ENCODE measurements at places on chromosomes 12 and 14. TPM values are rescaled to one million over a fixed set of nuclear protein-coding genes. Genes with fewer than 3 reads are reported as not detected.

Gene ACSS3
- 9.4 TPM for total RNA-seq

Gene KLRB1
- total RNA-seq: not detected

Gene KRT3
- 0.24 TPM for total RNA-seq

Gene RTN1
- not detected for total RNA-seq

Gene ESR2
- total RNA-seq: 0.20 TPM

Gene BEGAIN
- not detected for total RNA-seq

Gene LRR1
- total RNA-seq: 16.1 TPM

Gene SLC17A8
- not detected for total RNA-seq

Gene EML5
- total RNA-seq: 0.43 TPM

DNA sequence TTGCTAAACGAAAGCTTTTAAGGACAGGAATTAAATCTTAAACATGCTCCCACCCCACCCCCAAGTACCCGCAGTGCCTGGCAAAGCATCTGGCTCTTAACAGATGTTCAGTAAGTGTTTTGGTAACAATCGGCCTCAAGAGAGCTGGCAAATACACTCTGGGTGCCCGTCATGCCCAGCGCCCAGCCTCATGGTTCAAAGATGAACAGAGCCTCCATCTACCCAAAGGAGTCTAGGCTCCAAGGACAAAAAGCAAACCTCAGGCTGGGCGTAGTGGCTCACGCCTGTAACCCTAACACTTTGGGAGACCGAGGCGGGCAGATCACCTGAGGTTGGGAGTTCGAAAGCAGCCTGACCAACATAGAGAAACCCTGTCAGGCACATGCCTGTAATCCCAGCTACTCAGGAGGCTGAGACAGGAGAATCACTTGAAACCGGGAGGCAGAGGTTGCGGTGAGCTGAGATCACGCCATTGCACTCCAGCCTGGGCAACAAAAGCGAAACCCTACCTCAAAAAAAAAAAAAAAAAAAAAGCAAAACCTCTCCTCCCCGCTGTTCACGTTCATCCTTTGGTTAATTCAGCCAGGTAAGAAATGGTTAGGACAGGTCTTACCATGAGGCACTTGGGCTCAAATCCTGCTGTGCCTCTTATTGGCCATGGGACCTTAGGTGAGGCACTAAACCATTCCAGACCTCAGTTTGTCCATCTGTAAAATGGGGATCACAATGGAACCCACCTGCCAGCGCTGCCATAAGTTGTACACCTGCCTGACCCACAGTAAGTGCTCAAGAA, 151.3 kb downstream of the BCL11B start:
- no peaks in the 10 kb centered on the region for H3K36me3 ChIP-seq
- no peaks in the 10 kb centered on the region for H3K4me1 ChIP-seq
- no peak overlapping the region for H3K27ac ChIP-seq

GRCh38 chr14:86865934-86866333, 1127.0 kb downstream of the GALC start:
- no peaks in the 10 kb centered on the region for H3K4me1 ChIP-seq
- no peaks in the 10 kb centered on the region for H3K36me3 ChIP-seq
- no peaks in the 10 kb centered on the region for H3K27me3 ChIP-seq
- no peak overlapping the region for H3K27ac ChIP-seq

DNA sequence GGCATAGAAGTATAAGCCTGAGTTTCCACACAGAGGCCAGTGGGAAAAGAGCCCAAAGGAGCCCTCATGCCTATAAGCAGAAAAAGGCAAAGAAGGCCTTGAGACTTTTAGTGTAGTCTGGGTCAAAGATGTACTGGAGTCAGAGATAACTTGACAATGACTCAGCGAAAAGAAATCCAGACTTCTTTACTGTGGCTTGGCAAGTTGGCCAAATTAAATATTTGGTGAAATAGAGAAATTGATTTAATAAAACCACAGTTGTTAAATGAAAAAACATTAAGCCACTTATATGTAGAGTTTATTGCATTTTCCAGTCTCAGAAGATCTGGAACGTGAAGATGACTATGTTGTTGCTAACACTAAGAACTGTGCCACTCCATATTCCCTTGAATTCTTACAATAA, 105.1 kb downstream of the TMTC3 start:
- no peak overlapping the region for H3K4me3 ChIP-seq
- DNase-seq: peak; percentile 46
- no peak overlapping the region for H3K27ac ChIP-seq
- no peaks in the 10 kb centered on the region for H3K27me3 ChIP-seq
- H3K4me1 ChIP-seq: peaks cover 8% of the 10 kb centered on the region
- no peaks in the 10 kb centered on the region for H3K36me3 ChIP-seq

- peaks cover 45% of the 10 kb centered on the region for H3K4me1 ChIP-seq
- H3K27ac ChIP-seq: no peak overlapping the region
- no peaks in the 10 kb centered on the region for H3K36me3 ChIP-seq
- no peak overlapping the region for H3K4me3 ChIP-seq
- H3K27me3 ChIP-seq: no peaks in the 10 kb centered on the region
- no peak for DNase-seq
Measured at GRCh38 chr14:68246074-68246785, 426.7 kb downstream of the RAD51B start.

GRCh38 chr12:8914716-8915526, 612 bp downstream of the PHC1 start:
- peaks cover 57% of the 10 kb centered on the region for H3K4me1 ChIP-seq
- H3K36me3 ChIP-seq: no peaks in the 10 kb centered on the region
- H3K4me3 ChIP-seq: peak overlapping the region; percentile 93

- H3K4me3 ChIP-seq: no peak overlapping the region
- H3K36me3 ChIP-seq: no peaks in the 10 kb centered on the region
- DNase-seq: no peak
- H3K4me1 ChIP-seq: no peaks in the 10 kb centered on the region
- no peak overlapping the region for H3K27ac ChIP-seq
Measured at GRCh38 chr12:81644503-81644902, 114.6 kb downstream of the PPFIA2 start.

DNA sequence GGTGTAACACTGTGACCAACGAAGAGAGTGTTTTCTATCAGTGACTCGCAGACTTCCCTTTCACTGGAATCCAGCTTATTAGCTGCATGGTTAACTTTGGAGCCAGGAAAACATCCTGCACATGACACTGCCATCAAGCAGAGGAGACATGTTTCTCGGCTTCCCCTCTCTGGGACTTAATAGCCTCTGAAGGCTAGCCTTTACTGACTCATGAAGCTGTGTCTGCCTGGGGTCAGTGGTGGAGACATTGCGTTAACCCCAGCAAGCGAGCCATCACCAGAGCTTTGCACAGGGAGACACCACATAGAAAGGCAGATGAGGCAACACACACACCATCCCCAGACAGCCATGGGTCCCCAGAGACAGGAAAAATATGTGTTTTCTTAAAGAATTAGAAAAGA, 126.9 kb upstream of the PRICKLE1 start:
- H3K4me3 ChIP-seq: no peak overlapping the region
- no peaks in the 10 kb centered on the region for H3K27me3 ChIP-seq
- H3K36me3 ChIP-seq: no peaks in the 10 kb centered on the region
- no peak overlapping the region for H3K27ac ChIP-seq
- H3K4me1 ChIP-seq: no peaks in the 10 kb centered on the region

DNA sequence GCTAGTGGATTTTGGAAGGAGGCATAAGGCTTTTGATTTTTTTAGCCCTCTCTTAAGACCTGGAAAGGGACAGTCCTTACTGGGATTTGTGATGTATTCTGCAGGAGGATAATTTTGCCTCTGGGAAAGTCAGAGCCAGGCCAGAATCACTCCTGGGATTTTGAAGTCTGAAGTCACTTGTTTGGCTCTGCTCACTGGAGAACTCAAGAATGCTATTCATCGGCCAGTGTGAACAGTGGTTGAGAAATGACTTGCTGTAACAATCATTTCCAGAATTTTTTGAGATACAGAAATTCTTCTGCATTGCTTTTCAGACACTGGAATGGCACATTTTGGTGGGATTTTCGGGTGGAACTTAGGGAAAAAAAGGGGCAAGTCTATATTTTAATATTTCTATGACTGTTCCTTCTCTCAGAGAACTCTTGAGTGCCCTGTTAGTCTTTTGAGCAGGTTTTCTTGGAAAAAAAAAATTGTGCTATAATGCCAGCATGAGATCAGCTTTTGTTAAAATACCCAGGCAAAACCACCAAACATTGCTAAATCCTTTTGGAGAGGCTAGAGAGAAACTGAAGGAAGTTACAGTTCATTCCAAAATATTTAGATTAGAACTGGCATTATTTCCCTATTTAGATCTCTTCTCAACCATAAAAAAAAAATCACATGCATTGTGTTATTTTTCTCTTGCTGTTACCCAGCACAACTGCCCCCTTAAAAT, 26.1 kb upstream of the BHLHE41 start:
- peak; percentile 42 for DNase-seq
- no peaks in the 10 kb centered on the region for H3K27me3 ChIP-seq
- H3K4me1 ChIP-seq: peaks cover 49% of the 10 kb centered on the region

- no peak overlapping the region for H3K27ac ChIP-seq
- H3K27me3 ChIP-seq: no peaks in the 10 kb centered on the region
- DNase-seq: no peak
- H3K4me1 ChIP-seq: no peaks in the 10 kb centered on the region
Measured at GRCh38 chr14:30445852-30446251, 113.1 kb upstream of the G2E3 start.

DNA sequence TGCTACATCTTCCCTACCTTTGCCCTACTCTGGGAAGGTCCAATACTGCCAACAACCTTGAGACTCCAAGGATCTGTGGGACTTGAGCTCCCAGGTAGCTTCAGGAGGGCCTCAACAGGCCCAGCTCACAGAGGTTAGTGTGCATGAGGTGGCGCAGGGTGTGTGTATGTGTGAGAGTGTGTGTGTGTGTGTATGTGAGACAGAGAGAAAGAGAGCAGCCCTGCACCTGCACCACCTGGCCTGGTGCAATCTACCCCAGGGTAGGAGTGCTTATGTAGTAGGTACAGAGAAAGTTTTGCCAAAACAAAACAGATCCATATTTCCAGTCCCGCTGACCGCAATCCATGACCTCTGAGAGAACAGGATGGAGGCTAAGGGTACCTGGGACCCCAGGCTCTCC, 24.6 kb downstream of the TMEM229B start:
- H3K4me1 ChIP-seq: peaks cover 15% of the 10 kb centered on the region
- H3K4me3 ChIP-seq: no peak overlapping the region
- H3K27me3 ChIP-seq: no peaks in the 10 kb centered on the region
- no peak overlapping the region for H3K27ac ChIP-seq

DNA sequence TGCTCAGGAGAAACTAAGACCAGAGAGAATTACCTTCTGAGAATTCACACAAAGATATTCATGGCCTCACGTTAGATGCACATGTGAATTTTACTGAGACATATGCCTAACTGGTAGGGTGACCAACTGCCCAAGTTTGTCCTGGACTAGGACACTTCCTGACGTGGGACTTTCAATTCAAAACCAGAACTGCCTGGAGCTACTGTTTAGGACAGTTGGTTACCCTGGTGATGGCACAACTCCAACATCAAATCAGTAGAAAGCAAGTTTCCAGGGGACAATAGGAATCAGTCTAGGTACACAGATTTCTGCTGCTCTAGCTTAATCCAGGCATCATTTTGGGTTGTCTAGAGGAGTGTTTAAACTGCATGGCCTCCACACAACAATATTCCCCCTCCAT, 178.7 kb downstream of the GXYLT1 start:
- no peak overlapping the region for H3K27ac ChIP-seq
- DNase-seq: no peak
- no peaks in the 10 kb centered on the region for H3K36me3 ChIP-seq
- H3K27me3 ChIP-seq: no peaks in the 10 kb centered on the region
- no peak overlapping the region for H3K4me3 ChIP-seq
- no peaks in the 10 kb centered on the region for H3K4me1 ChIP-seq

DNA sequence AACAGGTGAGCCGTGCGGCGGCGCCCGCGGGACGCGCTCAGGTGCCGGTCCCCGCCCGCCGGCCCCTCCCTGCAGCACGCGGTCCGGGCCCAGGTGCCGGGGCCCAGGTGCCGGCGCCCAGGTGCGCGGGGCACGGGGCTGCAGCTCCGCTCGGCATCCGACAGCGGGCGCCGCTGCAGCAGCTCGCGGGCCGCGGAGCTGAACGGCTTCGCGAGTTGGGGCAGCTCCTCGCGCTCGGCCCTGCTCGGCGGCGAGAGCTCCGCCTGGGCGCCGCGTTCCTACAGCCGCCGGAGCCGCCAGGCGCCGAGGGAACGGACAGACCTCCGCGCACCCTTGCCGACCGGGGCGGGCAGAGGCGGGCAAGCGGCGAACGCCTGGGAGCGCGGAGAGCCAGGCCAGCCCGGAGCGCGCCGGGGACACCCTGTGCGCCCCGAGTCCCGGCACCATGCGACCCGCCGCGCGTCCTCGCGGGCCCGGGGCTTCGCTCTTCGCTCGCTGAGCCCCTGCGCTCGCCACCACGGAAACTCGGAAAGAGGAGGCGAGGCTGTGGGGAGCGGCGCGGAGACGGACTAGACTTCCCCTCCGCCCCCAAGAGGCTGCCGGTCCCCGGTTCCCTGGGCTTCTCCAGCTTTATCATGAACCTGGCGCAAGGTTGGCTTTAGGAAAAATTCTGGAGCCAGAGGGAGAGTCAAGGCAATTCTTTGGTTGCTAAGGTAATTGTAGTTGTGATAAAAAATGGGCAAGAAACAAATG, at the start of gene RGS6:
Gene RGS6, plus strand, starts transcription at position 201 of the 753 bp plus-strand sequence.
- no peak within 1 kb of the TSS for H3K4me3 ChIP-seq
- no peaks in the 10 kb centered on the region for H3K36me3 ChIP-seq
- H3K4me1 ChIP-seq: no peaks in the 10 kb centered on the region
- no peak for DNase-seq

GRCh38 chr12:7096979-7097378, 4.7 kb upstream of the C1R start:
- no peak overlapping the region for H3K4me3 ChIP-seq
- H3K27ac ChIP-seq: no peak overlapping the region

- H3K27me3 ChIP-seq: no peaks in the 10 kb centered on the region
- H3K36me3 ChIP-seq: peaks cover 10% of the 10 kb centered on the region
- H3K27ac ChIP-seq: no peak overlapping the region
- H3K4me1 ChIP-seq: peaks cover 30% of the 10 kb centered on the region
- no peak for DNase-seq
Measured at GRCh38 chr12:122082621-122083356, 4.2 kb downstream of the MLXIP start.

- H3K4me1 ChIP-seq: no peaks in the 10 kb centered on the region
- H3K27ac ChIP-seq: no peak overlapping the region
- H3K27me3 ChIP-seq: no peaks in the 10 kb centered on the region
- no peak for DNase-seq
- H3K4me3 ChIP-seq: no peak overlapping the region
- no peaks in the 10 kb centered on the region for H3K36me3 ChIP-seq
Measured at GRCh38 chr12:68207276-68207675, 18.3 kb downstream of the IL26 start.

- H3K36me3 ChIP-seq: no peaks in the 10 kb centered on the region
- no peaks in the 10 kb centered on the region for H3K27me3 ChIP-seq
- H3K27ac ChIP-seq: peak overlapping the region; percentile 54
- H3K4me1 ChIP-seq: peaks cover 17% of the 10 kb centered on the region
Measured at GRCh38 chr14:88129306-88130056, 124.5 kb downstream of the GPR65 start.

- no peak overlapping the region for H3K4me3 ChIP-seq
- DNase-seq: no peak
- no peaks in the 10 kb centered on the region for H3K4me1 ChIP-seq
- H3K36me3 ChIP-seq: no peaks in the 10 kb centered on the region
Measured at GRCh38 chr12:4044736-4045730, 171.8 kb upstream of the PARP11 start.
